NCI-H774 (cell line): ENCODE measurements at places on chromosomes 13 and 19.

- peak; percentile 11 for DNase-seq
These were observed 51.0 kb downstream of the LYL1 start for GRCh38 chr19:13051557-13052165.

GRCh38 chr19:38836983-38837626 is 5.5 kb upstream of the ECH1 start:
- DNase-seq: no peak

DNA sequence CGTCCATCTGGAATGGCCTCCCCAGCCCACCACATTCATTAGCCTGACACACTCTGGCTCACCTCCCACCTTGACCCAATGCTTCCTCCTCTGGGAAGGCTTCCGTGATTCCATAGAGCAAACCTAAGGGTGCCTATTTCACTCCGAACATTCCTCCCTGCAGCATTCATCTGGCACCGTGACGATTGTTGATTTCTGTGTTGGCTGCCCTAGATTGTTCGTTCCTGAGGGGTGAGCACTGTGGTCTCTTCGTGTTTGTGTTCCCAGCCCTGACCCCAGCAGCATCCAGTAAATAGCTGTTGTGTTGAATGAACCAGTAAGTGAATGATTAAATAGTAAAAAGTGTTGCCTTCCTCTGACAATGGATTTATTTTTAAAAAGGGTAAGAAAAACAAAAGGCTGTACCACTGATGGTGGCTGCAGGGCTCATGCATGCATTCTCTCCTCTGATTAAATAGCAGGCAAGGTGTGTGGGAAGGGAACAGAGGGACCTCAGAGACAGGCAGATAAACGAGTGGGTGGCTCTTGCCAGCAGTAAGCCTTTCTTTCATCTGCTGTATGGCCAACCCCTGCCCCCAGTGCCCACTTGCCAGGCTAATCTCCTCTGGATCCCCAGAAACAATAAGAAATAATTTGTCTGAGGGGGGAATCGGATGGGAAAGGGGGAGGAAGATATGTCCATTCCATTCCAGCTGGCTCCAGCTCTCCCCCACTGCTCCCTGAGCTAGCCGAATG is 48.4 kb upstream of the CACNA1A start:
- no peak for DNase-seq

DNA sequence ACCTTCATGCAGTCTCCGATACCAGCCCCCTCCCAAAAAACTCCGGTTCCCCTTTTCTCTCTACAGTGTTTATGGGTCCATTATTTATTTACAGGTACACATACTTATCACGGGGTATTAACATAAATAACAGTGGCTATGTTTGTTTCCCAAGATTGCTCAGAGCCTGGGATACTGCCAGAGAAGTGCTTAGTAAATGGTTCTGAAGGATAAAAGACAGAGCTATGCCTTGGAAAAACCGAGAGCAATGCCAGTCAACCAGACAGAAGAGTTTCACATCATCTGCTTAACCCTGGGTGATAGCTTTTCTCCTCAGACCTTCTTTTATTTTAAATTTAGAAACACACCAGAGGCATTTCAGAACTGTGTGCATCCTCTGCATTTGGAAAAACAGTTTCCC is 61.3 kb downstream of the NUFIP1 start:
- no peak for DNase-seq

DNA sequence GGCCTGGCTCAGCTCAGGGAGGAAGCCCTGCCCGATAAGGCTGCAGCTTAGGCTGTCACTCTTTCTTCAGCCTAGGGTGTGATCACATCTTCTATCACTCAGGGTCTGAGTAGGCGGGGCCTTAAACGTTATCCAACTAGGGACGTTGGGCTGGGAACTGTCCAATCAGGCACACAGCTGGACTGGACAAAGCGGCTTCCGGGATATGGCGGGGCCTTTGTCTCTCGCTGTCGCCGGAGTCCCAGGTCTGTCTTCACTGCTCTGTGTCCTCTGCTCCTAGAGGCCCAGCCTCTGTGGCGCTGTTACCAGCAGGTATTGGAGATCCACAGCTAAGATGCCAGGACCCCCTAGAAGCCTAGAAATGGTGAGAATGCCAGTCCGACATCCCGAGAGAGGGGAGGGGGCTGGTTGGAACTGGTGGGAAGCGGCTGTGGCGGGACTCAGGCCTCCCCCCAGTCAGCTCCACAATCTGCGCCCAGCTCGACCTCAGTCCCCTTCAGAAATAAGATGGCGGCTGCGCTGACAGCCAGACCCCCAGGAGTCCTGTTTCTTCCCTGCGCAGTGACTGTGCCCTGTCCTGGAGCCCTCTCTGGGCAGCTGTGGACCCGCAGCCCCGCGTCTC is at the start of gene ZNF254:
ZNF254 (plus strand) TSS at position 214 of the 622 bp plus-strand sequence; CDS start at position 335, 121 bp downstream.
- peak; percentile 70 for DNase-seq

GRCh38 chr13:93169980-93170379 is 56.6 kb upstream of the GPC6 start:
- no peak for DNase-seq

GRCh38 chr13:28273919-28274318 is 135.6 kb downstream of the PAN3 start:
- DNase-seq: no peak

- no peak for DNase-seq
These were observed 509 bp downstream of the TPP2 start for GRCh38 chr13:102597029-102597961.

- DNase-seq: peak; percentile 25
These were observed 15.1 kb downstream of the NDUFB7 start for GRCh38 chr19:14556662-14557188.

DNA sequence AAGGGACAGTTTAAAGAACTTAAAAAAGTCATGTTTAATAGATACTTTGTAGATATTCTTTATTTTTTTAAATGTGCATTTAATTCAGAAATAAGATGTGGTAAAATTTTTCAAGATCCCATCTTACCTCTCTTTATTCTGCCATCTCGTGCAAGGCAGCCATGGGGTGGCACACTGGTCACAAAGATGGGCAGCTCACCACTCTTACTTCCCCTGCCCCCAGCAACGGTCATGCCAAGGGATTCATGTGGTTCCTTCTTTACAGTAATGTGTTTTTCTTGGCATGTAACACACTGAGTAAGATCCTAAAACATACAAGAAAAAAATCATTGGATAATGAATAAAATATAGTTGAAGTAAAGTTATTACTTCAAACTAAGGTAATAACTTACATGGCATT is 64.2 kb downstream of the LNX2 start:
- no peak for DNase-seq

- no peak for DNase-seq
These were observed 263.3 kb downstream of the COG6 start for GRCh38 chr13:39918620-39919236.

DNA sequence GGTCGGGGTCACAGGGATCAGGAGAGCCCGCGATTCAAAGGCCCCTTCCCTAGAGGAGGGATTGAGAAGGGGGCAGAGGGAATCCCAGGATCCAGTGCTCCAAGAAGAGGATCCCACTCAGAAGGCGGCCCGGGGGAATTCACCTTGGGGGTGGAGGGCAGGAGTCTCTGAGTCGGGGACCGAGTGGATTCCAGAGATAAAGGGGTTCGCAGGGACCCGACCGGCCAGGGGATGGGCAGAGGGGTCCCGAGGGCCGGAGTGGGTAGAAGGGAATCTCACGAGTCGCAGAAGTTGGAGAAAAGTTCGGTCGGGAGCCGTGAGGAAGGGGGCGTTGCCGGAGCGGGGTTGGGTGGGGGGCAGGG is 261 bp downstream of the PRKD2 start:
- no peak for DNase-seq

GRCh38 chr13:40613192-40613818 is 53.1 kb downstream of the FOXO1 start:
- no peak for DNase-seq

DNA sequence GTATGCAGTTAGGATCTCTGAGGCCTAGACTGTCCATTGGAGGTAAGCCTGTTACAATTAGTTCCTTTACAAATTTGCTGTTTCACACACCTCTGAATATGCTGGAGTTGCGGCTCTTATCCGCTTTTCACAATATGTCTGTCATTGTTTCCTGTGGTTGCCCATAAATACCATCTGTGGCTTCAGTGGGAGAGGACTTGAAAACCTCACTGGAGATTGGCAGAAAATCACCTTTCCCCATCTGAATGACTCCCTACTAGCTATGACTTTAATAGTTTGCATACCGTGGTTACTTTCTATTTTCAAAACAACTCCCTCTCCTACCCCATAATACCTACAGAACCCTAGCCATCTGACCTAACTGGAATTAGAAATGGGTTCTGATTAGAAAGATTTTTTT is 454.3 kb downstream of the PCDH17 start:
- DNase-seq: no peak

GRCh38 chr13:20378721-20379120 is 146.6 kb upstream of the GJB6 start:
- no peak for DNase-seq

GRCh38 chr13:94218537-94218936 is 260.9 kb downstream of the DCT start:
- DNase-seq: no peak

DNA sequence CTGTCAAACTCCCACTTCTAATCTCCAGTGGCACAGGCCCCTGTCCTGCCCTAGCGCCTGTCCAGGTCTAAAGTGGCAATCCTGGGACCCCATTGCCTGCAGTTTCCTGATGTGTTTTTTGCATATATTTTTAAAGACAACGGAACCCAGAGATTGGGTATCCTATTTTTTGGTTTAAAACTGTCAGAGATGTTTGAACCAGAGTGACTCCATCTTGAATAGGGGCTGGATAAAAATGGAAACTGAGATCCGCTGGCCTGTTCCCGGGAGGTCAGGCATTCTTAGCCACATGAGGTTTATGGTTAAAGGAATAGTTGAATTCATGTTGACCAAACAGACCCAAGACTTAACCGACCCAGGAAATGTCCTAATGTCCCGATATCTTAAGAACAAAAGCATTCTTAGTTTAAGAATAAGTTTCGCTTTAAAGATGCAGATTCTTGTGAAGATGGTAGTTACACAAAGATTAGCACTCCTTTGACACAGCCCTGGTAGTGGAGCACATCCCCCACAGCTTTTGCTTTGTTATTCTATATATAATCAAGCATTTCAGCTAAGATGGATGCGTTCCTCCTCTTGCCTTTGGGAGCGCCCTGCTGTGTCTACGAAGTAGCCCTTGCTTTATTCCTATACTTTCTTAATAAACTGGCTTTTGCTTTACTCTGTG is 332.1 kb downstream of the UQCRFS1 start:
- DNase-seq: no peak

DNA sequence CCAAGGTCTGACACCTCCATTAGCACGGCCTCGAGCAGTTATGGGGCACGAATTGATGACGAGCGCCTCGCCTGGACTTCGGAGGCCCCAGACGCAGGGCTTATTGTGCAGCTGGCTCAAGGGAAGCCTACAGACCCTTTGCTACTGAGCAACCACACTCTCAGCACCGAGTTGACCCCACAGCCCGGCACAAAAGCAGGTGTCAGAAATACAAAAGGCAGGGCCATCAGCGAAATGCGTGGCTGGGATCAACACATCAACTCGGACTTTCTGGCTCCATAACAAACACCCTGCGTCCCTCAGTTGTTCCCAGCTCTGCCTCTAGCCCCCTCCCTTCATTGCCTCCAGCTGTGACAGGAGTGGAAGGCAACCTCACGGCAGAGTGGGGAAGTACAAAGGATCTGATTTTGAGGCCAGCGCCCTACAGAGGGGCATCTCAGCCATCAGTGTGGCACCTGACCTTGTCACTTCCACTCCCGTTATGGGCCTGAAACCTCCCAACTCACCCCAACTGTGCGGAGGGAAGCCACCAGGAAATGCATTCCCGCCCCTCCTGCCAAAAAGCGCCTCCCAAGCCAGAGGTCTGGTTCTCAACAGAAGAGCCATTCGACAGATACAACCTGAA is 18.0 kb downstream of the PEPD start:
- DNase-seq: no peak

DNA sequence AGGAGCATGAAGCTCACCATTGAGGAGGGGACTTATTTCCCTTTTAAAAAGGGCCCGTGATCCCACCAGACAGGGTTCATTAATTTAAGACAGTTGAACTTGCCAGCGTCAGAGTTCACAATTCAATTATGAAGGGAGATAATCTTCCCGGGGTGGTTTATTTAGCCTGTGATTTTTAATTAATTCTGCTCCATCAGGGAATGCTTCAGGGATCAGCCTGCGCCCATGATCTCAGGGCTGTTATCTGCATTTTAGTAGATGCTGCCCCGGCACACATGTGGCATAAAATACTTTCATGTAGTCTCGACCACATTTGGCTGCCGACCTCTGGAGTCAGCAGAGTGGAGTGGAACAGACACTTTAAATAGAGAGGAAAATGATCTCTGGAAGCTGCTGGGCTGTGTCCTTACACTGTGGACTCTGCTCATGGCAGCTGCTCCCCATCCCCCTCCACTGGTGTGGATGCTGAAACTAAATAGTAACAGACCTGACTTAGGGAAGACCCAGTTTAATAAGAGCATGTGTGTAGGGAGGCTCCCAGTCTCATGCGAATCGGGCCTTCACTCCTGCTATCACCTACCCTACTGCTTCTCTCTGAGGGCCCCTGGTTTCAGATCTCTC is 256.9 kb downstream of the TEX29 start:
- peak; percentile 64 for DNase-seq

- DNase-seq: no peak
These were observed 60.1 kb upstream of the F7 start for GRCh38 chr13:113045251-113046127.

DNA sequence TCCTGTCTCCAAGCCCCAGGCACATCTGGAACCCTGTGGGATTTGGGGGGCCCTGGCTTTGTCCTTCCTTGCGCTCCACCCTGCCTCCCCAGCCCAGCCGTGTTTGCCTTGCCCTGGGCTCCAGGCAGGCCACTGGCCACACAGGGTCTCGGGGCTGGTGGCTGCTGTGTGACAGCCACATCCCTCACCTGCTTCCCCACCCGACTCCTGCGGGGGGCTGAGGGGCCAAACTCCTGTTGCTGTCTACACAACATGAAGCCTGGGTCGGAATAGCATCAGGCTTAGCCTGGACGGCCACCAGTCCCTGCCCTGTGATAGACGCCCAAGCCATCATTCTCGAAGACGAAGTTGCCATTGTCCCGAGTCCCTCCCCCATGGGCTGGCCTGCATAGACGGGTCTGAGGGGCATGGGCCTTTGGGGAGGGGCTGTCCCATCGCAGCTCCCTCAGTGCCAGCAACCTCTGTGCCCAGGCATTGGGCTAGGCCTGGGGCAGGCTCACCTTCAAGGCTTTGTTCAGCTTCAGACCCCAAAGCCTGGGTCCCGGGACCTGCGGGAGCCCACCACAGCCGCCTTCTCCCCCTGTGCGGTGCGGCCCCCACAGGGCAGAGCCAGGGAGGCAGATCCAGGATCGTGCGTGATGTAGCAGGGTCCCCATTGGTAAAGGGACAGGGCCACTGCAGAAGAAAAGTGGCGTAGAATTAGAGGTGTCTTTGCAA is 15.5 kb upstream of the TEKTIP1 start:
- DNase-seq: no peak

DNA sequence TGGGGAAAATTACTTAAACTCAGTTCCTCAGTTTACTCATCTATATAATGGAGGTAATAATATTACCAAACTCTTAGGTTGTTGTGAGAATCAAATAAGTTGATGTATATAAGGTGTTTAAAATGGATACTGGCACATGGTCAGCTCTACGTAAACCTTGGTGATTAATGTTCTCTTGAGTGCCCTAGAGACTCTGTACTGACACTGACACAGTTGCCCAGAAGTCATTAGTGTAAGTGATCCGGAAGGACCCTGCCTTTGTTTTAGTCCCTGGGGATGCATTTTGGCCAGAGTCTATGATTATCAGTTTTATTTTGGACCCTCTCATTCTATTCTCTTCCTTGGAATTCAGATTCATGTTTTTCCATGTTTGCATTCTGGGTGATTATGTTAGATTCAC is 31.9 kb downstream of the CHST8 start:
- DNase-seq: no peak

- DNase-seq: no peak
These were observed 688 bp downstream of the ZNF606 start for GRCh38 chr19:58001895-58002369.

GRCh38 chr13:59680429-59681024 is 483.2 kb downstream of the DIAPH3 start:
- no peak for DNase-seq
